ENCODE measurements at places on chromosomes 5 and 9. TPM values are rescaled to one million over a fixed set of nuclear protein-coding genes. Genes with fewer than 3 reads are reported as not detected.

- DNase-seq = no peak
Observed at GRCh38 chr5:175855041-175855720, 16.2 kb upstream of the CPLX2 start.

GRCh38 chr5:22102823-22103359 is 750.3 kb downstream of the CDH12 start:
- DNase-seq = no peak

PGGT1B gene
- 7.1 TPM for polyA plus RNA-seq

- no peak for DNase-seq
Observed at GRCh38 chr5:151107738-151108520, 27.1 kb upstream of the TNIP1 start.

GRCh38 chr9:90442723-90443122 is 199.9 kb downstream of the DIRAS2 start:
- DNase-seq = no peak

SLC31A1 gene
- 20.1 TPM for polyA plus RNA-seq

NEUROG1 gene
- not detected for polyA plus RNA-seq

- peak; percentile 65 for DNase-seq
Observed at GRCh38 chr5:156824800-156825199, 25.3 kb upstream of the PPP1R2B start.

GRCh38 chr5:56278335-56278753 is 45.2 kb upstream of the ANKRD55 start:
- DNase-seq = peak; percentile 60

GRCh38 chr9:1005043-1005667 is 28.7 kb downstream of the DMRT3 start:
- peak; percentile 79 for DNase-seq

- DNase-seq = no peak
Observed at GRCh38 chr9:125269014-125269397, 7.4 kb downstream of the GAPVD1 start.

DNA sequence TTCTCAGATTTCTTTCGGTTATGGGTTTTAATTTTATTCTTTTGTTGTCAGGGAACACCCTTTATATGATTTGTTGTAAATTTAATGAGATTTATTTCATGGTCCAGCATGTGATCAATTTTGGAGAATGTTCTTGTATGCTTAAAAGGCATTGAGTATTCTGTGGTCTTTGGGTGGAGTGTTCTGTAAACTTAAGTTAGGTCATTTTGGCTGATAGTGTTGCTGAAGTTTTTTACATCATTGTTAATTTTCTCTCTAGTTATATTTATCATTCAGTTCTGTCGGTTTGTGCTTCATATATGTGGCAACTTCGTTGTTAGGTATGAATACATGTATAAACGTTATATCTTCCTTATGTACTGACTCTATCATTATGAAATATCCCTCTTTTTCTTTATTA is 55.5 kb downstream of the NIPBL start:
- DNase-seq = no peak

SUSD1 gene
- polyA plus RNA-seq = 11.0 TPM

ARID3C gene
- polyA plus RNA-seq = not detected

SLC4A9 gene
- polyA plus RNA-seq = 29.9 TPM

DNA sequence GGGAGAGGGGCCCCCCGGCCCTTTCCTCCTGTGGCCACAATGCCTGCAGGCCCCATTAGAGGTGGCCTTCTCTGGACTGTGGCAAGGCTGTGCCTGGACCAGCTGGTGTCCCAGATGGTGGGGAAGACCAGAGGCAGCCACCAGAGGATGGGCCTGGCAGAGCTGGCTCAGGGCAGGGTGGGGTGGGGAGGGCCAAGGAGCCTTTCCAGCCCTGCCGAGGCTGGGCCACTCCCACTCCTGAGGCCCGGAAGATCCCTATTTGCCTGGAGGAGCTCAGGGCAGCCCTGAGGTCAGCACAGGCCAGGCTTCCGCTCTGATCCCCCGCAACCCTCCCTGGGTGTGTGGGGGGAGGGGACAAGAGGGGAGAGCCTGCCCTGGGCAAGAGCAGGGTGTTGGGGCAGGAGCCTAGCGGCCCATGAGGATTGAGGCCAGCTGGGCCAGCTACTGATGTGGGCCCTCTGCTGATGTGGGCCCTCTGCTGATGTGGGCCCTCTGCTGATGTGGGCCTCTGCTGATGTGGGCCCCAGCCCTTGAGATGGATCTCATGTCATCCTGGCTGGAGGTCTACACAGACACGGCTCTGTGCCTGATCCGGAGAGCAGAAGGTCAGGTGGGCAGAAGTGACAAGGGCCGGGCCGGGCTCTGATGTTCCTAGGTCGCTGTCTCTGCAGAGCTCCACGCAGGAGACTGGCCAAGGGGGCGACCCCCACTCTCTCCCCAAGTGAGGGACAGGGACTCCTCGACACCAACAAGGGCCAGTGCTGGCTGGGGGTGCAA is 6.0 kb downstream of the MRPS2 start:
- no peak for DNase-seq

DNA sequence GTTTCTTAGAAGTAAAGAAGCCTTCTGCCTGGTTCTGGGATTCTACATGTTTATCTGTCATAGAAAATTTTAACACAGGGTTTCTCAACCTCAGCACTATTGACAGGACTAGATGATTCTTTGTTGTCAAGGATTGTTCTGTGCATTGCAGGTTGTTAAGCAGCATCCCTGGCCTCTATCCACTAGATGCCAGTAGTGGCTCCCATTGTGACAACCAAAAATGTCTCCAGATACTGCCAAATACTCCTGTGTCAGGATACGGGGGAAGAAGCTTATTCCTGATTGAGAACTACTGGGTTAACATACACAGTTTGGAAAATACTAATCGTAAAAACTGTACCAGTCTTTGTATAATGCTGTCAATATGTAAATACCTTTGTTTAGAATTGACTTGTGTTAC is 167.1 kb downstream of the NIPBL start:
- no peak for DNase-seq

DNA sequence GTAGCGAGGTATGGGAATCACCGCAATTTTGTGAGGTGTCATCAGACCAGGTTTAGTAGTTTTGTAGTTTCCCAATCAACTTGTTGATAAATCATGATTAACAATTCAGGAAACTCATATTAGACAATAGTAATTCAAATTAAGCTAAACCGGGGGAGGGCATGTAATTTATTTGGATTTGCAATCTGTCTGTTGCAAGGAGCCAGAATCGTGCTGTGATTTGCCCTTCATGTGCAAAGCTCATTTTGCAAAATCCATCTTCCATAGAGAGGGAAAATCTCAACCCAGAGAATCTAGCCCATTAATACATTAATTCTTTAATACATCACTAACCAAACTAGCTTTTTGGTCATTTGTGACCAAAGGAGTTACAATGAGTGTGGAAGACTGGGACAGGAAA is 164.7 kb upstream of the TRPM3 start:
- DNase-seq = no peak

DNA sequence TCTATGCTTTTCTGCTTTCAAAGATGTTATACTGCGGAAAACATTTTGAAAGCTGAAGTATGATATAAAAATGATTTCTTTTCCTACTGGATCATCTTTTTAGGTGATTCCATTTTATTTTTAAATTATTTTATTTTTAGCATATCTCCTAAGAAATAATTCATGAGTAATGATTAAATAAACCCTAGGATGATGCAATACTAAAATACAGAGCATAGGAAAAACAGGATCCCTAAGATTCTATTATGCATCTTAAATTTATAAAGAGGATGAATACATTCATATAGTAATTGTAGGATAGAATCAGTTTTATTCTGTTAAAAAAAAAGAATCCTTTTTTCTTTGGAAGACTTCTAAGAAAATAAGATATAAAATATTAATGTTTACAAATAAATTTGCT is 10.9 kb downstream of the POLK start:
- DNase-seq = no peak

DNA sequence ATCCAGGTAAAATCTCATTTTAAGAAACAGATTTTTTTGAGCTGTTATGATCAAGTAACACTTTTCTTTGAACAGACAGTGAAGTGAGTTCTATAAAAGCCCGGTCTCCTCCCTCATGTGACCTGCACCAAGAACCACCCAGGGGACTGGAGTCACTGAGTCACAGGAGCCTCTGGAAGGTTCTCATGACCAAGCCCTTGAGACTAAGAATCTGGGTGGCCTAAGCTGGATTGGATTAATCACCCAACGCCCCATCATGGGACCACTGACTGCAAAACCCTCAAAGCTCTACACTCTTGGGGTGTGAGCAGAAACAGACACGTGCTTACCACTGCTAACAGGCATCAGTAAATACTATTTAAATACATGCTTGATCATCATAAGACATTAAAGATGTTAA is 48.4 kb downstream of the SECISBP2 start:
- no peak for DNase-seq

DNA sequence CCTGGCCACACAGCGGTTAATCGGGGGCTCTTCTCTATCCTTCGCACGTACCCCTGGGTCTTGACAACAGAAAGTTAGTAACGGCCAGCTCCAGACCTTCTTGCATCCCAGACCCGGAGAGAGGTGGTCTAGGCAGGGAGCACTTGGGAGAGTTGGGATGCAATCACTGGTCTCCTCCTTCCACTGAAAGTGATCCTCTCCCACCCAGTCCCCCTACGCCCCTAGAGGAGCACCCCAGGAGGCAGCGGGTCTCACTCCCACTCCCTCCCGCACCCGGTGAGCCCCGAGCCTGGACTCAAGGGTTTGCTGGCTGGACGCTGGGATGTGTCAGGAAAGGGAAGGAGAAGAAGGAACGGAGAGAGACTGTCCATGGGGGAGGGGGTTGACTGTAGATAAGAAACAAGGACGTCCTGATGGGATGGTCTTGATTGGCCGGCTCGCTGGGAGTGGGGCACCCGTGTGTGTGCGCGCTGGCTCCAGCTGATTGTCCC is 2.0 kb downstream of the RORB start:
- peak; percentile 48 for DNase-seq

Measured in kidney (tissue), 22 donors.